Urothelium cell line (cell line): ENCODE measurements at places on chromosomes 1 and 21.

DNA sequence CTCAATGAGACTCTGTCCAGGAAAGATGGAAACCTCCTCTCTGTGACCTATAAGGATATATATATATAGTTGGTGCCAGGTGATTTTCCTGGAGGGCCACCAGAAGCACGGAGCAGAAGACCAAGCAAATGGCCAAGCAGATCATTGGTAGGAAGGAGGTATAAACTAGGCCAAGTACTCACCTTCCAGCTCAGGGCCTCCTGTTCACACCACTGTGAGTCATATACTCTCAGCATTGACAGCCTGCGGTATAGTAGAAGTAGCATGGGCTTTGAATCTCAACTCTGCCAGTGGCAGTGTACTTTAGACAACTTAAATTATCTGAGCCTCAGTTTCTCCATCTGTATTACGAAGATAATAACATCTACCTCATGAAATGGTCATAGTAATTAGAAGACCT is 15.4 kb downstream of the IL12RB2 start:
- no peak for DNase-seq

DNA sequence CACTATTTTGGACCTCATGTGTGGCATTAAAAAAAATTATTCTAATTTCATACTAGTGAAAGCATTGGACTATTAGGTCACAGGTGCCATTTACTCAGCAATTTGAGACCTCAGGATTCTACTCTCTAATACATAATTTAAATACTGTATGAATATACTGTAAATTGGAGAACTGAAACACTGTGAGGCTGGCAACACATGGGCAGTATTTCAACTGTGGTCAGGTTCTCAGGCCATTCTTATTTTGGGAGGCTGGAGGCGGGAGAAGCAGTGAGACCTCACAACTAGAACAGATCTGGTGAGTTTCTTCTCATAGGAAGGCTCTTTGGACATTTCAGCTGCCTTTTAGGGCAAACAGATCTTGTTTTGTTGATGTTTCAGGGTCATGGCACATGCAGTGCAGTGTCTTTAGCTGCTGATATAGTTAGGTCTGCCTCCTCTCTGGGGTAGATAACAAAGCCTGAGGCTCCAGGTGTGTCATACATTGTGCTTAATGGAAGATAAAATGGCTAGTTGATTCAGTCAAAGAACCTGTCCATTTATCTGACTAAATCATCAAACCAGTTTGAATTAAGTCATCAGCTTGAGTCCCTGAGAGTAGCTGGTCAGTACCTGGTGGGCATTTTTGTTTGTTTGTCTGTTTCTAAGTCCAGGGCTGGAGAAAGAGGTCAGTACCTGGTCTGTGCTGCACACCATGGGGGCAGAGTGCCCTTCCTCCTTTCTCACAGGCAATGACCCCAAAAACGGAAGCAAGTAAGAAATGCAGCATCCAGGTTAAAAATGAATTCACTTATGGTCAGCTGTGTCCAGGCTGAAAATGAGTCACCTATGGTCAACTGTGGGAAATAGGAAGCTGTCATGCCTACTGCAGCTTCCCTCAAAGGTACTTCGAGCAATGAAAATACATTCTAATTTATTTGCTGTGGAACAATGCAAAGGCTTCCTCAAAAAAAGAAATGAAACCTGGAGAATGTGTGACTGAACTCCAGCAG is 216.2 kb downstream of the SDCCAG8 start:
- no peak for DNase-seq

- no peak for DNase-seq
Measured at GRCh38 chr1:94156096-94156625, 35.2 kb upstream of the ABCA4 start.

- no peak for DNase-seq
Measured at GRCh38 chr1:38127428-38127827, 80.8 kb upstream of the POU3F1 start.

GRCh38 chr1:70353601-70354331 is 756 bp downstream of the ANKRD13C start:
- DNase-seq = peak; percentile 27

- DNase-seq = peak; percentile 24
Measured at GRCh38 chr21:21715266-21715969, 717.2 kb downstream of the NCAM2 start.

- DNase-seq = peak; percentile 58
Measured at GRCh38 chr1:224524679-224525078, 90.1 kb upstream of the WDR26 start.

DNA sequence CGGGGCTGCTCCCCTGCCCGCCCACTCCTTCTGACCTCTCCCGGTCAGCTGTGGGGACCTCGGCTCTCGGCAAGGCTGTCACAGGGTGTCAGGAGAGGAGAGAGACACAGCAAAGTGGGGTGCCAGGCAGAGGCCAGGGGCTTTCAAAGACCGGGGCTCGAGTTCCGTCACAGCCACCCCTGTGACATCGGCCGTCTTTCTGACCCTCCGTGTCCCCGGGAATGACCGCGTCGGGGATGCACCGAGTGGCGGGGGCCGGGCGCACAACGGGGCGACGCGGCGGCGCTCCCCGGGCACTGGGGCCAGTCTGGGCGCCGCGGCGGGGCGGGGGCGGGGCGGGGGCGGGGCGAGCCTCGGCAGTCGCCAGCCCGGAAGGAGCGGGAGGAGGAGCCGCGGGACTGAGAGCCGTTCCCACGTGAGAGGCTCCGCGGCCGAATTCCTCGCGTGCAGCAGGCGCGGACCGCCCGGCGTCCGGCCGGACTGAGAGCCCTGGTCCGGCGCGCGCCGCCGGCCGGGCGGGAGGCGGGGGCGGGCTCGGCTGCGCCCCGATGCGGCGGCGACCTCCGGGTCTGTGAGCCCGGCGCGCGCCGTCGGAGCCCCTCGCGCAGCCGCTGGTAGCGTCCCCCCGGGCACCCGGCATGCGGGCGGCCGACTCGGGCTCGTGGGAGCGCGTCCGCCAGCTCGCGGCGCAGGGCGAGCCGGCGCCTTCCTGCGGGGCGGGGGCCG is 229.7 kb upstream of the TMEM51 start:
- peak; percentile 90 for DNase-seq

DNA sequence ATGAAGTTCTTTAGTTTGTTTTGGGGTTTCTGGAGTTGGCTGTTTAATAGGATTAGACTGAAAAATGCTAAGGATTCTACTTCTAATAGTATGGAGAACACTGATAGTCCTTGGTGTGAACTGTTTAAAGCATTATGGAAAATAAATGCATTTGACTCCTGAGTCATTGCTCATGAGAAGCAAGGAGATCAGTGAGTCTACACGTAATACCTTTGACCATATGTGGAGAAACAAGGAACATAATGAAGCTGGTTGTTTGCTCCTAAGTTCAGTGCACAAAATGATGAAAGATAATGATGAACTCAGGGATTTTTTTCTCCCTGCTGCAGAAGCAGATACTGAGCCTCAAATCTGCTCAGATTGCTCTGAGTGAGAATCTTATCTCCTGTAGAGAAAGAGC is 158.9 kb upstream of the COL11A1 start:
- DNase-seq = no peak

GRCh38 chr1:10941891-10942541 is 70.4 kb upstream of the TARDBP start:
- DNase-seq = peak; percentile 79
